Esophagus squamous epithelium (tissue), 5 donors: ENCODE measurements at places on chromosomes 3 and 15. TPM values are rescaled to one million over a fixed set of nuclear protein-coding genes. Genes with fewer than 3 reads are reported as not detected.
A peak's percentile ranks its signal among the peaks of the same experiment; 100 is the strongest.

DNA sequence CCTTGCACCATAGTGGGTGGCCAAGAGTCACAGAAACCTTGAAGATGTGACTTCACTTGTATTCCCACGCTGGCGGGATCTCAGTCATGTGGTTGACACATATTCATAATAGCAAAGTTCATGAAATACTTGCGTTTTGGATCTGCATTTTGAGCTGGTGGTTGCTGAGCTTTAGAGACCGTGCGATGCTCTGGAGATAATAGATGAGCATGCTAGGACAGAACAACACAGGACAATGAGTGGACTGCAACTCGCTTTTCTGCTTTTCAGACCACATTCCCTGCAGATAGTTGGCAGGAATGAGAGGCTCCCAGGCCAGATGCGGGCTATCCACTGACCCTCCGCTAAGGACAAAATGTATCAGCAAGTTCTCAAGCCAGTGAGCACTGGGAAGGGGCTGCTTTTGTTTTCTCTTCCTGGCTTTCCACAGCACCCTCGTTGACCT is 13.8 kb upstream of the STARD5 start:
- H3K27ac ChIP-seq, result peak overlapping the region; percentile 58
- no peak for DNase-seq

GRCh38 chr3:51257870-51258269 is 127.2 kb upstream of the MANF start:
- no peak for DNase-seq
- H3K27ac ChIP-seq, result no peak overlapping the region
- no peaks in the 10 kb centered on the region for H3K36me3 ChIP-seq
- H3K4me1 ChIP-seq, result no peaks in the 10 kb centered on the region
- H3K4me3 ChIP-seq, result no peak overlapping the region
- H3K27me3 ChIP-seq, result no peaks in the 10 kb centered on the region

DNA sequence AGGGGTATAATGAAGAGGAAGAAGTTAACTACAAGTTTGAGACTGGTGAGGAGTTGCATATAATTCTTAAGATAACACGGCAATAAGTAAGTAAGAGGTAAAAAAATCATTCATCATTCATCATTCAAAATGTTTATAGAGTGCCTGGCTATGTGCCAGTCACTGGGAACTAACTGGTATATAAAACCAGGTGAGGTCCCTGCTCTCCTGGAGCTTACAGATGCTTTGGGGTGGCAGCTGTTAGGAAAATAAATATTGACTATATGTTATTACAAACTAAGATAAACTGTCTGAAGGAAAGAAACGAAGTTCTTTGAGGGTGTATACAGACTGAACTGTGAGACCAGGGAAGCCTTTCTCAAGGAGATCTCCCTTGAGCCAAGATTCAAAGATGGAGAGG is 2.9 kb downstream of the CASR start:
- H3K36me3 ChIP-seq, result no peaks in the 10 kb centered on the region
- H3K4me3 ChIP-seq, result no peak overlapping the region
- peaks cover 13% of the 10 kb centered on the region for H3K4me1 ChIP-seq
- DNase-seq, result no peak
- H3K27me3 ChIP-seq, result peaks cover 50% of the 10 kb centered on the region

GRCh38 chr15:75335313-75335704 is 554 bp upstream of the COMMD4 start:
- no peaks in the 10 kb centered on the region for H3K27me3 ChIP-seq
- no peaks in the 10 kb centered on the region for H3K36me3 ChIP-seq
- no peak for DNase-seq
- H3K27ac ChIP-seq, result peak overlapping the region; percentile 71
- peaks cover 10% of the 10 kb centered on the region for H3K4me1 ChIP-seq
- peak overlapping the region; percentile 87 for H3K4me3 ChIP-seq

The GASK1A gene
- total RNA-seq, result 10.1 TPM
